ENCODE measurements at places on chromosomes 6 and 20.

DNA sequence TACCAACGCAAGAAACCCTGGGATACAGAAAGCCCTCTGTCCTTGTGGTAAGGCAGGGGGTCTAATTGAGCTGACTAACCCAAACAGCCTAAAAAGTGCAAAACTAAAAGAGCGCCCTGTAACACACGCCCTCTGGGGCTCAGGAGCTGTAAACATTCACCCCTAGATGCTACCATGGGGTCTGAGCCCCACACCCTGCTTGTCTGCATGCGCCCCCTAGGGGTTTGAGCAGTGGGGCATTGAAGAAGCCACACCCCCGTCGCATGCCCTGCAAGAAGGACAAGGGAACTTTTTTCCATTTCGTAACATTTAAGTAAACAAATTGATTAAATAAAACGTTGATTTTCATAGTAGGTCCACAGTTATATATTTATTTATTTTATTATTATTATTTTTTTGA, 616.9 kb upstream of the MAN1A1 start:
- peak; percentile 35 for DNase-seq

- no peak for DNase-seq
Measured at GRCh38 chr6:64046746-64047208, 411.2 kb downstream of the PHF3 start.

DNA sequence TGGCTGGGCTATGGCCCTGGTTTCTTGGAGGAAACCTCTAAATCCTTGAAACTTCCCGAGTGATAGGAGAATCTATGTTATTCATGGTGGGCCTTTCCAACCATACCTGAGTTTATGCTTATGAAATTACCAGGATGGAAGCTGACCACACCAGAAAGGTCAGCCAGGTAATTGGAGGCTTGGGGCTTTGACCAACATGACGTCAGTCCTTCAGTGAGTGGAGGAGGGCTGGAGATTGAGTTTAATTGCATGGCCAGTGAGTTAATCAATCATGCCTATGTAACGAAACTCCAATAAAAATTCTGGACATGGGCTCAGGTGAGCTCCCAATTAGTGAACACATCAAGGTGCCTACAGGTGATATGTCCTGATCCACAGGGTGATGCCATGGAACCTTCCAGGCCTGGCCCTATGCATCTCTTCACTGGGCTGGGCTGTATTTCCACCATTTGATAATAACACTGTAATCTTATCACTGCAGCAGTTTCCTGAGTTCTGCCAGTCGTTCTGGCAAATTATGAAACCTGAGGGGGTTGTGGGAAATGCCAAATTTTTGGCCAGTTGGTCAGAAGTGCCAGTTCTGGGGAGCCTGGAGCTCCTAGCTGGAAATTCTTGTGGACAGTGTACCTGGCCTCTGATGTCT, 106.5 kb downstream of the CDH26 start:
- no peak for DNase-seq

DNA sequence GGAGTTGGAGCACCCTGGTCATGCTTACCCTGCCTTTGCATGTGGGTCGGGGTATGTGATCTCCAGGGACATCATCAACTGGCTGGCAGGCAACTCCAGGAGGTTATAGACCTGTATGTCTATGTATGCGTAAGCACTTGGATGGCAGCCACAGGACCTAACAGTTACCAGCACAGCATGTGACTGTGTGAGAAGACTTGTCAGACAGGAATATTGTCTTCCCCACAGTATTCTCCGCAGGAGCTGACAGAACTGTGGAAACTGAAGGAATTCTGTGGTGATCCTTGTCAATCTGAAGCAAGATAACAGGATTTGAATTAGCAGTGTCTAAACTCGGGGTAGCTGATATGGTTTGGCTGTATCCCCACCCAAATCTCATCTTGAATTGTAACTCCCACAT, 59.2 kb downstream of the TMEM244 start:
- DNase-seq = no peak

DNA sequence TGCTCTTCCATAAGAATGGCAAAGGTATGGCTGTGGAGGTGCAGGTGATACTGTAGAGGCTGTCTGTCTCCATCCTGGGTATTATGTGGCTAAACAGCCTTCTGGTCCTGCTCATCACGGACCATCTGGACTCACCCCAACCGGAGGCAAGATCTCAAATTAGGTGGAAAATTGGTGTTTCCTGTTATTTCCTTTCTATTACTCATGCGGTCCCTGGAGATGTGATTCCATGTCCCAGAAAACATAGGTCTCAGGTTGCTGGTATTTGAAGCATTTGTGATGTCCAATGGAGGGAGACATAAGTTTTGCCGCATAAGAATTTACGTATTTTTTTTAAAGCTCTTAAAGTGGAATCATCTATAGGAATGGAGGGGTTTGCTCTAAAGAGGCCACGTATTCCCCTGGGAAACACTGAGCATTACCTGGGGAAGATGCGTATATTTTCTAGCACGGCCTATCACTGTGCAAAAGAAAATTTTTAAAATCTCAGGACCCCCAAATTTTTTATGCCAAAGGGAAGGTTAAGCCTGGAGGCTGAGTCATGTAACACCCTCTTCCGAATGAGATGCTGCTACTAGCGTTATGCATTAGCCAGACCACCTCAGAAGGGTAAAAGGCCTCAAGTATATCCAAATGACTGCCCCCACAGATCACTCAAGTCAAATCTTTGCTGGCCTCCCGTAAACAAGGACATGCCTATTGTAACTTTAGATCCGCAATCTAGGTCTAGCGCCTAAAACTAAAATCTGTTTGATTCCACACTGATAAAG, 22.4 kb upstream of the PBOV1 start:
- DNase-seq = no peak

Measured in hematopoietic multipotent progenitor cell treated with erythropoietin and hydrocortisone succinate and interleukin-3 and kit ligand, for 17 days (in vitro differentiated cells).